ENCODE measurements at places on chromosomes 16 and 17. TPM values are rescaled to one million over a fixed set of nuclear protein-coding genes. Genes with fewer than 3 reads are reported as not detected.

PCGF2 gene
- 2.3 TPM for total RNA-seq

HID1 gene
- under 0.01 TPM for total RNA-seq

HIC1 gene
- total RNA-seq, result 30.0 TPM

CCDC40 gene
- total RNA-seq, result 1.5 TPM

DNA sequence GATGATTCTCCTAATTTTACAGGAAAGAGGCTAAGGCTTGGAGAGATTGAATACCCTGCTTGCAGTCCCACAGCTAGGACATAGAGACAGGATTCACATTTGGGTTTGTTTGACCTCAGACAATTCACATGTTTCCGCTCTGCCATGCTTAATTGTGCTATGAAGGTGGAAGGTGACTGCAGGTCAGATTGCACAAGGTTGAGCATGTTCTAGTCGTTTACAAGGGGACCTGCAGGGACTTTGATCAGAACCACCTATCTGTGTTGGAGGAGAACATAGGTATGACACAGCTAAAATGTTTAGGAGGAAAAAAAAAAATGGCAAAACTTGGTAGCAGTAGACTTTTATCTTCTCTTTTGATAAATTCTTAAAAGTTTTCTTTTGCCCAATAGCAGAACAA is 4.9 kb upstream of the ANKFN1 start:
- no peaks in the 10 kb centered on the region for H3K27me3 ChIP-seq
- H3K36me3 ChIP-seq, result no peaks in the 10 kb centered on the region
- DNase-seq, result no peak
- no peak overlapping the region for H3K27ac ChIP-seq
- no peaks in the 10 kb centered on the region for H3K4me1 ChIP-seq
- H3K4me3 ChIP-seq, result no peak overlapping the region

GRCh38 chr16:86508028-86508946 is 2.0 kb upstream of the FOXF1 start:
- H3K4me3 ChIP-seq, result peak overlapping the region; percentile 87
- H3K27ac ChIP-seq, result peak overlapping the region; percentile 97
- H3K4me1 ChIP-seq, result peaks cover 13% of the 10 kb centered on the region
- H3K36me3 ChIP-seq, result peaks cover 20% of the 10 kb centered on the region

- H3K27me3 ChIP-seq, result no peaks in the 10 kb centered on the region
- no peaks in the 10 kb centered on the region for H3K4me1 ChIP-seq
- H3K36me3 ChIP-seq, result no peaks in the 10 kb centered on the region
- no peak overlapping the region for H3K27ac ChIP-seq
- no peak overlapping the region for H3K4me3 ChIP-seq
Measured at GRCh38 chr16:73735954-73736353, 560.7 kb upstream of the PSMD7 start.

- DNase-seq, result peak; percentile 74
- no peaks in the 10 kb centered on the region for H3K36me3 ChIP-seq
Measured at GRCh38 chr17:35786941-35787432, 8.5 kb downstream of the MMP28 start.

DNA sequence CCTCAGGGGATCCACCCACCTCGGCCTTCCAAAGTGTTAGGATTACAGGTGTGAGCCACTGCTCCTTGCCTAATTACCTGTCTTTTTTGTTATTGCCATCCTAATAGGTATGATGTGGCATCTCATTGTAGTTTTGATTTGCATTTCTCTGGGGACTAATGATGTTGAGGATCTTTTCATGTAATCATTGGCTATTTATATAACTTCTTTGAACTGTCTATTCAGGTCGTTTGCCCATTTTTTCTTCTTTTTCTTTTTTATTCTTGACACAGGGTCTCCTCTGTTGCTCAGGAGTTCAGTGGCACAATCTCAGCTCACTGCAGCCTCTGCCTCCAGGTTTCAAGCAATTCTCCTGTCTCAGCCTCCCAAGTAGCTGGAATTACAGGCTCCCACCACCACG is 1.3 kb upstream of the TGFB1I1 start:
- H3K4me1 ChIP-seq, result peaks cover 16% of the 10 kb centered on the region
- H3K27ac ChIP-seq, result peak overlapping the region; percentile 93
- H3K36me3 ChIP-seq, result peaks cover 30% of the 10 kb centered on the region
- H3K4me3 ChIP-seq, result peak overlapping the region; percentile 92

GRCh38 chr16:56199164-56199563 is 7.9 kb downstream of the GNAO1 start:
- no peak overlapping the region for H3K4me3 ChIP-seq
- no peaks in the 10 kb centered on the region for H3K4me1 ChIP-seq
- peaks cover 10% of the 10 kb centered on the region for H3K27me3 ChIP-seq
- no peak for DNase-seq

GRCh38 chr16:56789360-56789759 is 59.4 kb downstream of the NUP93 start:
- peak; percentile 60 for DNase-seq
- H3K4me1 ChIP-seq, result no peaks in the 10 kb centered on the region
- H3K4me3 ChIP-seq, result no peak overlapping the region
- no peak overlapping the region for H3K27ac ChIP-seq
- no peaks in the 10 kb centered on the region for H3K27me3 ChIP-seq

GRCh38 chr16:11405331-11406176 is 60.3 kb downstream of the RMI2 start:
- DNase-seq, result peak; percentile 13
- no peak overlapping the region for H3K4me3 ChIP-seq
- H3K27me3 ChIP-seq, result no peaks in the 10 kb centered on the region
- H3K4me1 ChIP-seq, result no peaks in the 10 kb centered on the region
- no peaks in the 10 kb centered on the region for H3K36me3 ChIP-seq

DNA sequence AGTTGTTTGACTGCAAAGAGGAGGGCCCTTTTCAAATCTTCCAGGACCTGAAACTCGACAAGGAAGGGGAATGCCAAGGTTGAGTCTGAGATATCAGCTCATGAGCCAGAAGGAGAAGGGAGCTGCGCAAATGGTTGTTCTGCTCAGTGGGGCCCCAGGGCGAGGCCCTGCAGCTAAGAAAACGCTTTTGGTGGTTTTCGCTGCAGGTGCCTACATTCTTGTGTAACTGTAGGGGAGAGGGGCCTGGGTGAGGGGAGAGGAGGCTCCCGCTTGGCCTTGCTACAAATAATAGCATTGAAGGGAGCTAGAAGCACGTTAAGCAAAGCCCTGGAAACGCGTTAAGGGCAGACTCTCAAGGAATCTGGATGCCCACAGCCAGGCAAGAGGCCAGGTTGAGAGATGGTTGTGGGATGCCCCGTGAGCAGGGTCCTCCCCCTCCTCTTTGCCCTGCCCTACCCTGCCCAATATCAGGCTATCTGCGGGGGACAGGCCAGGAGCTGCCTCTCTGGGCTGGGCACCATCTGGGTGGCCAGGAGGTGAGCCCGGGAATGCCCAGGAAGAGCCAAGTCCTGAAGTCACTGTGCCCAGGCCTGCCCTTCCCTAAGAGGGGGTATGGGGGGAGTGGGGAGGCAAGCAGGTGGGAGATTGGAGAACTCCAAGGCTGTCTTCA is 21.9 kb downstream of the GPR142 start:
- DNase-seq, result no peak
- no peak overlapping the region for H3K27ac ChIP-seq
- H3K4me3 ChIP-seq, result no peak overlapping the region
- H3K36me3 ChIP-seq, result no peaks in the 10 kb centered on the region

DNA sequence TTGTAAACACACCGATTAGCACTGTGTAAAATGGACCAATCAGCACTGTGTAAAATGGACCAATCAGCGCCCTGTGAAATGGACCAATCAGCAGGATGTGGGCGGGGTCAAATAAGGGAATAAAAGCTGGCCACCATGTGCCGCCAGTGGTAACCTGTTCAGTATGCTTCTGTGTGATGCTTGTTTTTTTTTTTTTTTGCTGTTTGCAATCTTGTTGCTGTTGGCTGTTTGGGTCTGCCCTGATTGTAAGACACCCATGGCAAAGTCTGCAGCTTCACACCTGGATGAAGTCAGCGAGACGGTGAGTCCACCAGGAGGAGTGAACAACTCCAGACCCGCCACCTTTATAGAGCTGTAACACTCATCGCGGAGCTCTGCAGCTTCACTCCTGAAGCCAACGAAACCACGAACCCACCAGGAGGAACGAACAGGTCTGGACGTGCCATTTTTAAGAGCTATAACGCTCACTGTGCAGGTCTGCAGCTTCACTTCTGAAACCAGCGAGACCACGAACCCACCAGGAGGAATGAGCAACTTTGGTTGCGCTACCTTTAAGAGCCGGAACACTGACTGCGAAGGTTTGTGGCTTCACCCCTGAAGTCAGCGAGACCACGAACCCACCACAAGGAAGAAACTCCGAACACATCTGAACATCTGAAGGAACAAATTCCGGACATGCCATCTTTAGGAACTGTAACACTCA is 85.0 kb upstream of the MED9 start:
- H3K27me3 ChIP-seq, result peaks cover 2% of the 10 kb centered on the region
- H3K4me3 ChIP-seq, result no peak overlapping the region
- DNase-seq, result no peak
- H3K27ac ChIP-seq, result no peak overlapping the region

- no peak for DNase-seq
- H3K27ac ChIP-seq, result no peak overlapping the region
- H3K27me3 ChIP-seq, result no peaks in the 10 kb centered on the region
- H3K4me3 ChIP-seq, result no peak overlapping the region
Measured at GRCh38 chr17:74006371-74006770, 197.1 kb upstream of the RPL38 start.

GRCh38 chr17:45320349-45320930 is 3.6 kb upstream of the MAP3K14 start:
- peak; percentile 42 for DNase-seq
- H3K27me3 ChIP-seq, result no peaks in the 10 kb centered on the region
- H3K36me3 ChIP-seq, result no peaks in the 10 kb centered on the region
- peak overlapping the region; percentile 64 for H3K27ac ChIP-seq

GRCh38 chr17:39809221-39809620 is 54.9 kb downstream of the IKZF3 start:
- no peak for DNase-seq
- H3K36me3 ChIP-seq, result no peaks in the 10 kb centered on the region
- no peaks in the 10 kb centered on the region for H3K4me1 ChIP-seq
- H3K27ac ChIP-seq, result no peak overlapping the region
- no peak overlapping the region for H3K4me3 ChIP-seq

GRCh38 chr16:65541646-65542045 is 419.8 kb upstream of the CDH11 start:
- peaks cover 4% of the 10 kb centered on the region for H3K4me1 ChIP-seq
- no peak overlapping the region for H3K4me3 ChIP-seq
- H3K27ac ChIP-seq, result no peak overlapping the region

DNA sequence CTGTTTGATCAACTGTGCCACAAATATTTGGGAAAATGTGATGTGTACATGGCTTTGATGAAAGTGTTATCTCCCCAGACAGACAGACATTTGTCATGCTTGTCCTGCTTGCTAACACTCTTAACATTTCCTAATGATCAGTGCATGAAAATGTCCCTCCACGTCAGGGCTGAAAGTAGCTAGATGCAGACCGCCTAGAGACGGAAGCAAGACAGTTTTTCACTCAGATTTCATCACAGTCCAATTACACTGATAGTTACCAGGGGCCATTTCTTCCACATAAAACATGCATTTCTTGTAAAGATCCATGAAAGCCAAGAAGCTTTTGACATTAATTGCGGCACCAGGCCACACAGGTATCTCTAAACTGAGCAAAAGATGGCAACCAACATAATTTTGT is 347.7 kb downstream of the RBFOX1 start:
- no peaks in the 10 kb centered on the region for H3K27me3 ChIP-seq
- H3K27ac ChIP-seq, result no peak overlapping the region
- DNase-seq, result no peak
- H3K4me1 ChIP-seq, result no peaks in the 10 kb centered on the region
- H3K36me3 ChIP-seq, result no peaks in the 10 kb centered on the region

- H3K36me3 ChIP-seq, result no peaks in the 10 kb centered on the region
- H3K4me3 ChIP-seq, result no peak overlapping the region
- DNase-seq, result peak; percentile 3
- H3K4me1 ChIP-seq, result no peaks in the 10 kb centered on the region
Measured at GRCh38 chr17:79473111-79473875, 137.6 kb downstream of the RBFOX3 start.

DNA sequence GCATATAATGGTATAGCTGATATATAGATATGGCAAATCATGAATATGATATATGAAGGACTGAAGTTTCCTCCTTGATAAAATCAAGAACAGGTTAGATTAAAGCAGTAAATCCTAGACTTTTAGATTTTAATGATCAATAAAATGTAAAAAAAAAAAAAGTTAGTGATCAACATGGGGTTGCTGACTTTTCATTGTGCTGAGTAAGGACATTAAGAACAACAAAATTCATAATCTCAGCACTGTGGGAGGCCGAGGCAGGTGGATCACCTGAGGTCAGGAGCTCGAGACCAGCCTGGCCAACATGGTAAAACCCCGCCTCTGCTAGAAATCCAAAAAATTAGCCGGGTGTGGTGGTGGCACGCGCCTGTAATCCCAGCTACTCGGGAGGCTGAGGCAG is 10.4 kb upstream of the CHD3 start:
- DNase-seq, result no peak
- no peaks in the 10 kb centered on the region for H3K4me1 ChIP-seq
- H3K27ac ChIP-seq, result no peak overlapping the region
- H3K4me3 ChIP-seq, result no peak overlapping the region
- H3K36me3 ChIP-seq, result peaks cover 2% of the 10 kb centered on the region

DNA sequence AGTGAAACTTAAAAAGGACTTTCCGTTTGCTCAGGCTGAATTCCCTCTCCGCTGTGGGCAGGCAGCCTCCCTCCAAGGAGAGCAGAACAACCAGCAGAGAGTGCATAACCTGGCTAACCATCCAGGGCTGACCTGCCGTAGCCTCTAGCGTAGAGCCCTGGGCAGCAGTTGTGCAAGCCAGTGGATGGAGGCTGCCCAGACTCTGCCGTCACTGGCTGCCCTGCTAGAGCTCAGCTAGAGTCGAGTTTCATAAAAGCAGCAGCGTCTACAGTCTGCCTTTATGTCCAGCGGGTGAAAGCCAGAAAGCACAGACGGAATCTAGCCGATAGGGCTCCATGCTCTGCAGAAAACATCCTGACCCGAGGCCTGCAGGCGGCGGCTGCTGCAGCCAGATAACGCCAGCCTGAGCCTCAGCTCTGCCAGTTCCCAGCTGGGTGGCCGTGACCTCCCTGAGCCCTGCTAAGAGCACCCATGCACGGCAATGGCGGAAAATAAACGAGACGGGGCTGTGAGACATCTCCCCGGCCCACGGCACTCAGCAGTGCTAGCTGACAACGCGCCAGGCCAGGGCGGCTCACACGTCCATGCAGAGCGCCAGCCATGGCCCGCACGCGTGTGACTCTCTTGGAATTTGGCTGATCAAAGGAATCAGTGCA is 231.3 kb downstream of the ENGASE start:
- H3K27me3 ChIP-seq, result no peaks in the 10 kb centered on the region
- no peak for DNase-seq
- no peak overlapping the region for H3K27ac ChIP-seq

- H3K36me3 ChIP-seq, result peaks cover 17% of the 10 kb centered on the region
- no peak overlapping the region for H3K27ac ChIP-seq
- no peaks in the 10 kb centered on the region for H3K27me3 ChIP-seq
- H3K4me3 ChIP-seq, result no peak overlapping the region
- peaks cover 10% of the 10 kb centered on the region for H3K4me1 ChIP-seq
- DNase-seq, result no peak
Measured at GRCh38 chr17:39193346-39193745, 4.1 kb downstream of the CACNB1 start.
